NCI-H2081 treated with DMSO at 0.1 percent for 48 hours (cell line): ENCODE measurements at places on chromosomes 6 and 20.

DNA sequence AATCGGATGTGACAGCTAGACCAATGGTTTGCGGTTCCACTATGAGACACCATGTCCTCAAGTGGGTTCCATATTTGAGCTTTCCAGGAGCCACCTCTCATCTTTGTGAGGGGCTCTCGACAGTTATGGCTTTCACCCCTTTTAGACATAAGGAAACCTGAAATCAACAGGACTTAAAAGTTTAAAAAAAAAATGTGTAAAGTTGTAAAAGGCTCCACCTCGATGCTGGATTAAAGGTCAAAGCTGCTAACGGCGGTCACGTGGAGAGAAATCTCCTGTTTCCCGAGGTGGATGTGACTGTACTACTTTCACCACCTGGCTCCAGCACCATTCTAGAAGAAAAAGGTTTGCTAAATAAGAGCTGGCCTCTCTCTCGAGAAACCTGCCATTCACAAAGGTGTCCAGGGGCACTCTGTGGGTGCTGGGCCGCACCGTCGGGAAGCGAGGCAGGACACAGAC, 542 bp downstream of the ATP5F1E start:
- DNase-seq, result no peak

DNA sequence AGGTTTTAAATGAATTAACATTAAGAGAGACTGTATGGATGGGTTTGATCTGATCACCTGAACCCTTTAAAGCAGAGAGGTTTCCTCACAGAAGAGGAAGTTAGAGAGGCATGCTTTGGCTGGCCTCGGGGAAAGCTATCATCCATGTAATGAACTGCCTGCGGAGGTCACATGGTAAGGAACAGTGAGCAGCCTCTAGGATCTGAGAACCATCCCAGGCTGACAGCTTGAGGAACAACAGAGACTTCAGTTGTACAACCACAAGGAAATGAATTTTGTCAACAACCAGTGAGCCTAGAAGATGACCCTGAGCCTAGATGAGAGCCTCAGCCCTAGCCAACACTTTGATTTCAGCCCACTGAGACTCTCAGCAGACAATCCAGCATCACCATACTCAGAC, 2.9 kb upstream of the COL21A1 start:
- no peak for DNase-seq

DNA sequence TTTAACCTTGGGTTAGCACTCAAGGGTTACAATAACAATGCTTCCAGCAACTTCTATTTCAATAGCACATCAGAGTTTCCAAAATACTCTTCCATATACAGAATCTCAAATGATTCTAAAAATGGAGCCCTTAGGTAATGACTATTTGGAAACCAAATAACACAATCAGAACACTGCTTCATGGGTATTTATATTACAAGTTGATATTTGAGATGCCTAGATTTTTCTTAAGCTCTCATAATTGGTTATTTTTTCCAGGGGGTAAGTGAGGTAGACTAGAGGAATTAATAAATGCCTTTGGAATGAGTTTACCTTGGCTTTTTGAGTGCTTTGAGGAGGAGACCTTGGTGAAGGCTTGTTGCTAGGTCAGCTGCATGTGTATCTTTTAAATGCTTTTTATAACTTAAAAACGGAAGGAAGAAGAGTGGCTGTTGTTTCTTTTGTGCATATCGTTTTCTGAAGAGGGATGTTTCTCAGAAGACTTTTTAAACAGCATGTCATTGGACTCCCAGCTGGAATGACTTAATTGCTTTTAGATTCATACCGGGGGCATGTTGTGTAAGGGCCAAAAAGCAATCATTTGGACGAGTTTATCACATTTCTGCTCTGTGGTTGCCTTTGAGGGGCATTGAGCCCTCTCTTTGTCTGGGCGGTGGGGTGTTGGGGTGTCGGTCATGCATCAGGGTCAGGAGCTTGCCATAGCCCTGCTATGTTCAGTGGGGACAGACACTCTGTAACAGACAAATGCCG, 186.0 kb downstream of the DTNBP1 start:
- DNase-seq, result no peak

- DNase-seq, result no peak
These were observed 33.8 kb upstream of the PMEPA1 start for GRCh38 chr20:57743450-57744095.

DNA sequence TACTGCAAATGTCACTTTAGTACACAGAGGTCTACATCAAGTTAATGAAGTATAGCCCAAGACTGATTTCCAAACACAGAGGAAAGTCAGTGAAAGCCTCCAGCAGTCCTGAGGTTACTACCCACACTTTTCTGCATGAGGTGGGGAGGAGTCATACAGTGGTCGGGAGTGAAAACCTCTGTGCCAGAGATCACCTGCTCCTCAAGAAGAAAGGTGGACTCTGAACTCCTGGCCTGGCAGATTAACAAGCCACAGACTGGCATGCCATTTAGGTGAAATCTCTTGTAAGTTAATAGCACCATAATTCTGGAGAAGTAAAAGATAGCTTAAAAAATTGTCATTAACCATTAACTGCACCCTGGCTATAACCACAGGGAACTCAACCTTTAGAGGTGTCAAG, 125.0 kb upstream of the LAMP5 start:
- no peak for DNase-seq

GRCh38 chr20:23782366-23782983, 31.7 kb upstream of the CST1 start:
- DNase-seq, result no peak

- DNase-seq, result no peak
These were observed 551.5 kb downstream of the NKAIN2 start for GRCh38 chr6:124355146-124355545.

DNA sequence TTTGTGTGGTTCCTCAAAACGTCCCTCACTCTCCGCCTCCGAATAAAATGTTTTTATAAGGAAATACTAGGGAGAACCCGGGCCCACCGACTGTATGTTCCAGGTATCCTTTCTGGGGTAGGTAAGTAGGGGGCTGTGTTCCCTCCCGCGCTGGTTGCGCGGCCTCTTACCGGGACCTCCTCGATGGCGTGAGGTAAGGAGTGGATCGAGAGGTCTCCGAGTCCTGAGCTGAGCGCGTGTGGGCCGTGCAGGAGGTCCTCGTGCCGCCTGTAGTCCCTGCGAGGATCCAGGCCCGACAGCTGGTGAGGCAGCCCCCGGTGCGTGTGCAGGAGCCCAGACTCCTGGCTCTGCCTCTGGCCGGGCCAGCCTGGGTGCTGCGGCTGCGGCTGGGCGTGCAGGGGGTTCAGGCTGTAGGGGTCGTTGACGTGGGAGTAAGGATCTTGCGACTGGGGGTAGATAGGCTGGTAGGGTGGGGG, 5.1 kb downstream of the TFAP2A start:
- no peak for DNase-seq

- no peak for DNase-seq
These were observed 142.3 kb downstream of the LY86 start for GRCh38 chr6:6730831-6731230.

- DNase-seq, result no peak
These were observed 155.1 kb downstream of the SLC16A10 start for GRCh38 chr6:111242452-111242851.

DNA sequence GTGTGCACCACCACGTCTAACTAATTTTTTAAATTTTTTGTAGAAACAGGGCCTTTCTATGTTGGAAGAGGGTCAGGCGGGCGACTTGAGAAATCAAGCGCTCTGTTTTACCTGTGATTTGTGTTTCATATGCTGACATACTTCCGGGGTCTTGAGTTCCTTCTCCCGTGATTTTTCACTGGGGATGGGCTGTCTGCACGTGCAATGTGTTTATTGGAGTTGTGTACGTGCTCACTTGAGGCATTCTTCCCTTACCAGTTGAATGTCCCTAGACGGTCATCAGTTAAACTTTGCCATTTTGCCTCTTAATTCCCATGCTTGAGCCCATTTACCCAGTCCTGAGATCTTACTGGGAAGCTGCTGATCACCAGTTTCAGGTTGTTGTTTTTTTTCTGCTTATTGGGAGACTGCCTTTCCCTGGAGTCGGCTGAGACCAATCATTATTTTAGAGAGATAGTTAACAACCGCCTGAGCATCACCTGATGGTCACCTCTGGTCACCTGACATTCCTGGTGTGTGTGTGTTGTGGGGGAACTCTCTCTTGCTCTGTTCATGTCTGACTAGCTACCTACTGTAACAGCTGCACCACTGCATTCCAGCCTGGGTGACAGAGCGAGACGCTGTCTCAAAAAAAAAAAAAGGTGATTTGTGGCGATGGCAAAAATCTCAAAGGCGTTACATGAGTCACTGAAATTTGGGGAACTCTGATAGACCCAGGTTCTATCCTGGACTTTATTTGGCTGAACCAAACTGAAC, 34.8 kb upstream of the NCOA3 start:
- DNase-seq, result no peak

GRCh38 chr6:34674268-34674639, 22.3 kb downstream of the ILRUN start:
- DNase-seq, result no peak

GRCh38 chr20:11111191-11111590, 437.4 kb upstream of the JAG1 start:
- DNase-seq, result no peak

DNA sequence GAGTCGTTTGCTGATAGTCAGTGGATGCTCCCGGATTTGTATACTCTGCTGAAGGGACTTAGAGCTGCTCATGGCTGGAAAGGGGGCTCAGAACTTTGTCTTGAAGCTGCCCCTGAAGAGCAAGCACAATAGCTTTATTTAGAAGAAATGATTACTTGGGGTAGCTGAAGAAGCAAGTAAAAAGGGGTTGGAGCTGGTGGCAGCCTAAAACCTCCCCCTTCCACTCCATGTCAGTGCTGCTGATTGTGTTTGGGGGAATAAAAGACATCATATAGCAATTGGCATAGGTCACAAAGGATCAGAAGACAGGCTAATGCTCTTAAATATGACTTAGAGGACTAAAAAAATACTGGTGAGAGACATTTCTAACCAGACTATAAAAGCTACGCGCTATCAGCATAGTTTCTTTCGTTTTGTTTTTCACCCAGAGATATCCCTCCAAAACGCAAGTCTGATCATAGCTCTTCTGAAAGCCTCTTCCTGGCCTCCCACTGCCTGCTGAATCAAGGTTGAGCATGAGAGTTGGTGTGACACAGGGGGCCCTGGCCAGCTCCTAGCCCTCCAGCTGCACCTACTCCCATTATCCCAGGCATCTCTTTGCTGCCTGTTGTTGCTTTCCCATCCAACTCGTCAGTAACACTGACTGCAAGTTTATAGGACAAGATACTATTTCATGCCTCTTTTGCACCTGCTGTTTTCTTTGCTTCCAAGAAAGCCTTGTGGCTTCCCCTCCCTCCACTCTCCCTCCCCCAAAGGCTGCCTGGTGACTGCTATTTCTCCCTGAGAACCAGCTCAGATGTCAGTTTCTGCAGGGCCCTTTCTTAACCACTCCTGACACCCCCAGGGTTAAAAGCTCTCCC, 33.9 kb upstream of the SGK1 start:
- DNase-seq, result no peak

DNA sequence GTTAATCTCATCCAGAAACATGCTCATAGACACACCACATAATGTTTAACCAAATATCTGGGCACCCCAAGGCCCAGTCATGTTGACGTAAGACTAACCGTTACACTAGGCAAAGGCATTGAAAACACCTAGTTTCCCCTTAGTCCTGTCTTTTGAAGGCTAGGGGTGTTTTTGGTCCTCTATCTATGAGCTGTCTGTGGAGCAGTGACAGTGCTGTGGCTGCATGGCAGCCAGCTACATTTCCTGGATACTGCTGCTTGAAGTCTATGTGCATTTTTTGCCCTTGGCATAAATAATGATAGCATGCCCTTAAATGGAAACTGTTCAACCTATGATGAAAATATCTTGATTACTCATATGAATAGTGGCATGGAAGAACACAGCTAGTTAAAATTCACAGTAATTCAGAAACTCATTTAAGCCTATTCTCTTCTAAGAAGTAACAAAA, 18.6 kb downstream of the FARS2 start:
- DNase-seq, result no peak

- DNase-seq, result no peak
These were observed 58.5 kb upstream of the SLC22A16 start for GRCh38 chr6:110534731-110535492.

DNA sequence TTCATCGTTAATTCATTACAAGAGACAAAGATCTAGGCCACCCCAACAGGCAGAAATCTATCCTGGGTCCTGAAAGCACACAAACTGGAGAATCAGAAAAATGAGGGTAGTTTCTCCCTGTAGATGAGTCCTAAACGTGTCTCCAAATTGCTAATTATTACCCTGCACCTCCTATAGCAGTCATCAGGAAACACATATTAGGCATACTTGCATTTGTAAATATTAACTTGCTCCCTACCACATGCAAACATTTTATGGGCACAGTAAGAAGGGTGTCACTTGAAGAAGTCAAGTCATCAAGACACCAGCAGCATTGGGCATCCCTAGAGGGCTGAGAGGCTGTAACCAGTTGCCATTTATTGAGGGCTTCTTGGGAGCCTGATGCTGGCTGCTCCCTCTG, 17.9 kb upstream of the SIRPB1 start:
- no peak for DNase-seq

DNA sequence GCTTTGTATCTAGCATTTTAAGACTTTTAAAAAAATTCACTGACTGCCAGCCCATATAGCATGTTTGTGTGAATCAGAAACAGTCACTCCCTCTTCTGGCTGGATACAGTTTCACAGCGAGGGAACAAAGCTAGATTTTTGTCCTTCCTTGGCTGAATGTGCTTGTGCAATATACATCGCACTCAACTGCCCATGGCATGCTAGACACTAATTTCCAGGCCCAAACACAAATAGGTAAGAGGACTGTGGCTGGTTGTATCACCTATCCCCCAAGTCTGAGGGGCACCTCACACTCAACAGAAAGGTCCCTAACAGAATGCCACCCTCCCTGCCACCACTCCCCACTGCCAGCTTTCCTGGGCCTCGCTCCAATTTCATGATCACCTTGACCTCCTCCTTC, 16.2 kb upstream of the BLCAP start:
- no peak for DNase-seq

DNA sequence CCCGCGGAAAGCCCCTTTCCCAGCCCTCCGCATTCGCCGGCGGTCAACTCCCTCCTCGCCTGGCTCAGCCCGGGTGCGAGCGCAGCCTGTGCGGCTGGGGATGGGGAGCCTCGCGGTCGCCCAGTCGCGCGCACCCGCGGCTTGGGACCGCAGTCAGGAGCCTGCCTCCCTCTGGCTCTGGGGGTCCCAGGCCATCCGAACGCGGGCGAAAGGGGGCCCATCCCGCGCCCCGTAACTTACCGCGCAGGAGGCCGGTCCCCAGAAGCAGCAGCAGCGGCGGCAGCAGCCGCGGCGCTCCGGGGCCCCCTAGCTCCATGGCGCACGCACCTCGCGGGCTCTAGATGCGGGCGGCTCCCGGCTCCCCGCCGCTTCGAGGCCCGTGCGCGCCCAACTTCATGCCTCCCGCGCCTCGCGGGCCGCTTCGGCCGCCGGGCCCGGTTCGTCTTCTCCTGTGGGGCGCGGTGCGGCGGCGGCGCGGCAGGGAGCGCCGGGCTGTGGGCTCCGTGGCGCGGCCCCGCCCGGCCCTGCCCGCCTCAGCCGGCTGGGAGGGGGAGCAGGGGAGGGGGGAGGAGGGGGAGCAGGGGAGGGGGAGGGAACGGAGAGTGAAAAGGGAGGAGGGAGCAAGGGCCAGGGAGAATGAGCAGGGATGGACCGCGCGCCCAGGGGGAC, at the start of gene CHRNA4:
Gene CHRNA4 (minus strand): TSS at position 500 of the 669 bp plus-strand sequence. CDS start 184 bp downstream, at position 316.
- DNase-seq, result no peak

GRCh38 chr6:43296780-43297497, 1.1 kb upstream of the SLC22A7 start:
- no peak for DNase-seq
